ENCODE measurements at places on chromosomes 16 and 17. TPM values are rescaled to one million over a fixed set of nuclear protein-coding genes. Genes with fewer than 3 reads are reported as not detected.

DNA sequence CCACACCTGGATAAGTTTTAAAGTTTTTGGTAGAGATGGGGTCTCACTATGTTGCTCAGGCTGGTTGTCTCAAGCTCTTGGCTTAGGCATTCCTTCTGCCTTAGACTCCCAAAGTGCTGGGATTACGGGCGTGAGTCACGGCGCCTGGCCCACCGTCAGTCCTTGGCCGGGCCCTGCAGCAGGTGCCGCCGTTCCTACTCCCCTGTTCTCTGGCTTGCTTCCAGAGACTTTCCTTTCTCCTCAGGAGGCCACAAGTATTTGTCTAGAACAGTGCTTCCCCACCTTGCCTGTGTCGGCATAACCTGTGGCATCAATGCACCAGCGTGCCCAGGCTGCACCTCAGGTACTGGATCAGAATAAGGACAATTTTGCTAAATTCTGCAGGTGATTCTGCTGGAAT is 3.0 kb upstream of the MGAT5B start:
- no peak for DNase-seq

GRCh38 chr17:56972111-56972730 is 5.7 kb upstream of the SCPEP1 start:
- DNase-seq = no peak

FOXC2 gene
- total RNA-seq = 1.1 TPM

GRCh38 chr16:65546353-65546791 is 424.5 kb upstream of the CDH11 start:
- DNase-seq = no peak

DNA sequence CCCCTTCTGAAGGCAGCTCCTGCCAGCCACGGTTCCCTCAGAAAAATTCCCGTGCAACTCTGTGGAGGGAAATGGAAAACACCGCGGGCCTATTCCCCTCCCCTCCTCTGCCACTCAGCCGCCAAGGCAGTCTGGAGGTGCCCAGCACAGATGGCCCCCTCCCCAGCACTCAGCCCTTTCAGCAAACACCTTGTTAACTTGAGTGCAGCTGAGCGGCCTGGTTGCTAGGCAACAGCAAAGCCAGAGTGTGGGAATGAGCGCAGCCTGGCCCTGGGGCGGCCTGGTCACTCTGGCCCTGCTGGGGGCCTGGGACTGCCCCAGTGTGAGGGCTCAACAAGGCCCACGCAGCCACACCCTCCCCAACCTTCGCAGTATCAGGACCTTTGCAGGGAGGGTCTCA is 32.8 kb downstream of the CACNA1G start:
- peak; percentile 86 for DNase-seq

GRCh38 chr17:77222356-77222755 is 81.6 kb downstream of the SEC14L1 start:
- DNase-seq = no peak

- DNase-seq = peak; percentile 90
These were observed 1.1 kb upstream of the SLC43A2 start for GRCh38 chr17:1629504-1630310.

DNA sequence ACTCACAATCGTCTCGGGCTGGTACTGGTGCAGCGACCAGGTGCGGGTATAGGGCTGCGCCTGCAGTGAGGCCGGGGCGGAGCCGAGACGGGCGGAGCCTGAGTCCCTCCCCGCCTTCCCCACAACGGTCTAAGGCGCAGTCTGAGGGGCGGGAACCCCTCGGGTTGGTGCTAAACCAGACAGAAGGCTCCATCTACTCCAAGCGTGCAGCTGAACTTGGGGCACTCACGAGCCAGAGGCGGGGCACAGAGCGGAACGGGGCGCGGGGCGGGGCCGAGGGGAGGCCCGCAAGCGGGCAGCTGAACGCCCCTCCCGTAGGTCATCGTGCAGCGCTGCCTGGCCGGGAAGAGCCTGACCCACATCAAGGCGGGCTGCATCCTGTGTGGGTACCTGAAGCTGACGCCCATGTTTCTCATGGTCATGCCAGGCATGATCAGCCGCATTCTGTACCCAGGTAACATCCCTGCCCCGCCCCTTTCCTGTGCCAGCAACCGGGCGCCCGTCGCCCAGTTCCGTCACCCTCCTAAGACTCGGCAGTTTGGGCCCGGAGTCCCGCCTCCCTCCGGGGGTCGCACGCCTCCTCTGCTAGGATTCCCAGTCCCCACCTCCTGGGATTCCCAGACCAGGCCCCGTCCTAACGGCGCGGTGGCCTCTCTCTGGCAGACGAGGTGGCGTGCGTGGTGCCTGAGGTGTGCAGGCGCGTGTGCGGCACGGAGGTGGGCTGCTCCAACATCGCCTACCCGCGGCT is 5.0 kb downstream of the SLC5A2 start:
- DNase-seq = peak; percentile 91

CHTF8 gene
- 97.3 TPM for total RNA-seq

KRT33A gene
- total RNA-seq = not detected

SLC46A1 gene
- 17.0 TPM for total RNA-seq

DNA sequence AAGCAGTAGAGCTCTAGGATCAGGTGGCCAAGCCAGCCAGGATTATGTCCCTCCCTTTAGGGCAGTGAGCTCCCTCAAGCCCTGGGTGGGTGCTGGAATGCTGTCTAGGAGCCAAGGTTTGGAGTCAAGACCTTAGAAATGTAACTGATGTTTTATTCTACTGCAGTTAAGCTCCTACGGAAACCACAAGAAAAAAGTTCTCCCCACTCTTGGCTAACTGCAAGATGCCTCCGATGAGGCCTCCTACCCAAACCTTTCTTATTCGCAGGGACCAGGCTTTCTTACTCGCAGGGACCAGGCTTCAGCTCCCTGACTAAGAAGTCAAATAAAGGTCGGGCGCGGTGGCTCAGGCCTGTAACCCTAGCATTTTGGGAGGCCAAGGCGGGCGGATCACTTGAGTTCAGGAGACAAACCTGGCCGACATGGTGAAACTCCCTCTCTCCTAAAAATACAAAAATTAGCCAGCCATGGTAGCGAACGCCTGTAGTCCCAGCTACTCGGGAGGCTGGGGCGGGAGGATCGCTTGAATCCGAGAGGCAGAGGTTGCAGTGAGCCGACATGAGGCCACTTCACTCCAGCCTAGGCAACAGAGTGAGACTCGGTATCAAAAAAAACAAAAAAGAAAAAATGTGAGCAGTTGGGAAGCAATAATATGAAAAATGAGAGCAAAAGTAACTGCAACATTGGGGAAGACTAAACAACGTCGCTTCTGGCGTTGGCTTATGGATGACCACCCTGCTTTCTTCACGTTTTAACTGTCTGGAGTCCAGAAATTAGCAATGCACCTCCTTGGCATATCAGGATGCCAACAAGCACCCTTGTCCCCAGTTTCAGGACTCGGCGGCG is 31.7 kb upstream of the ARL4D start:
- no peak for DNase-seq

PNMT gene
- total RNA-seq = 4.3 TPM

VTN gene
- total RNA-seq = 1.3 TPM

- no peak for DNase-seq
These were observed 90.0 kb downstream of the CFDP1 start for GRCh38 chr16:75343286-75343685.

PRR15L gene
- 47.4 TPM for total RNA-seq

DNA sequence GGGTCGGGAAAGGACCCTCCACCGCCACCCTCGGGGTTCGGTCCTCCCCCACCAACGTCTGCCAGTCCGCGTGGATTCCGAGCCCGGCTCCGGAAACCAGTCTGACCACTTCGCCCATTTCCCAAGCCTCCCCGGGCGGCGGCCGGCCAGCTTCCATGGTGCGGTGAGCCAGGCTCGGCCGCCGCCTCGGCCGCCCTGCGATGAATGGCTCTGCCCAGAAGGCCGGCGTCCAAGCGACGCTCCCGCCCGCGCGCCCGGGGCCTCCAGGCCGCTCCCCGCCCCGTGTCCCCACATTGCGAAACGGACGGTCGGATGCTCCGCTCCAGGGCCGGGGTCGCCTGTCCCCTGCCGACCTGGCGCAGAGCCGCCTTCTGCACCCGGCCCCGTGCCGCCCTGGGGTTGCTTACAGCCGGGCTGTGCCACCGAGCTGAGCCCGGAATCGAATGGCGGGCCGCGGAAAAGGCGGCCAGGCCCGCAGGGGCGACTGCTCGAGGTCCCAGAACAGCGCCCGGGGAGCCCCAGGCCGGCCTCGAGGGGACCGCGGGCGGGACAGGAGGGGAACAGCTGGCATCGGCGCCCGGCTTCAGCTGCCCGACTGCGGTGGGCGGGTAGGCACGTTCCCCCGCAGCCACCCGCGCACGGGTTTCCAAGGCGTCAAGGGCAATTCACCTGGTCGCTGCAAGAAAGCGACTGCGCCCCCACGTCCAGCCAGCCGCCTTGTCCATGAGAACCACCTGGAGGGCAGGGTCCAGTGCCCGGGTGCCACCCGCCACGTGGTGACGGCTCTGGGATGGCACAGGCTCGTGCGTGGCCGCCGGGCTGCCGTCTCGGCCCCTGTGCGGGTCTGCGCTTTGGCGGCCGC is 18.3 kb upstream of the CBX8 start:
- peak; percentile 89 for DNase-seq

DNA sequence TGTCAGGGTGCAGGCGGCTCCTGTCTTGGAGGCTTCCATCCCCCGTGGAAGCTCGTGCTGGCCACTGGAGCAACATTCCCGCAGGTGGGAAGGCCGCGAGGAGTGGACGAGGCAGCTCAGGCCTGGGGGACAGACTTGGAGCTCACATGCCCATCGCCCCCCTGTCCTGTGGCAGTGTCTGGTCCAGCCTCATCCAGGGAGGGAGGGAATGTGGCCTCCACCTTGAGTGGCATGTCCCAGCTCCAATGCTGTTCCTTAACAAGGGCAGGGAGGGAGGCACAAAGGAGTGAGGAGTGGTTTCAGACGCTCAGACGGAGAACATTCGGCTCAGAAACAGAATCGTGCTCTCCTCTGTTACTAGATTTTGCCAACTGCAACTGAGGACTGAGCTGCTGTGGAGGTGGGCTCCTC is 159.4 kb upstream of the CHMP6 start:
- peak; percentile 32 for DNase-seq

DNA sequence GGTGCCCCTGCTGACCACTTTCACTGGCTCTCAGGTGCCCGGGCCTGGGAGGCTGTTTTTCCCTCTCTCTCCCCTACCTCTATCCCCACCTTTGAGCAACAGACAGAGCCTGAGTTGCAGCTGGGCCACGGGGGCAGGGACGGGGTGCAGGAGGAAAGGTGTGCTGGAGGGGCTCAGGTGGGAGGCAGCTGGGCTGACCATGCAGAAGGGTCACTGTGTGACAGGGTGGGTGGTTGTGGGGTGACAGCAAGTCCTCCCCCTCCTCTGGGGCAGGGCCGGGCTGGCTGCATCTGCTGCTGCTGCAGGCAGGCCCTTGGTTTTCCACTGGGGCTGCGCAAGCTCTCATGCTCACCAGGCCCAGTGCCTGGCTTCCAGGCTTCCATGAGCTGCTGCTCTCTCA is 6.6 kb downstream of the ZNF319 start:
- DNase-seq = peak; percentile 65

TAT gene
- not detected for total RNA-seq

DNA sequence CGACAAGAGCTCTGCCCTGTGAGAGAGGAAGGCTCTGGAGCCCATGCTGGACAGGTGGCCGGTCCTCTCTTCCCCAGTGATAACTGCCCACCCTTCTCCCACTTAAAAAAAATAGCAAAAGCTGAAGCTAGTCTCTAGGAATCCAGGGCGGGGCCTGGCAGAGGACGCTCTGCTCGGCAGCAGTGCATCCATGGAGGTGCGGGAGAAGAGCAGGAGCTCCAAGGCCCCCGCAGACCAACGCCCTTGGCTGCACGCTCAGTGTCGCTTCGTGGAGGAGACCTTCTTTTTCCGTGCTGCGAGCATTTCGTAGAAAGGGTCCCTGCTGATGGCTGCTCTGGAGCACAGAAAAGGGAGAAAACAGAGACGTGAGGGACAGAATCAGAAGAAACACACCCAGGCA is 98.6 kb upstream of the DNAH17 start:
- peak; percentile 51 for DNase-seq

GRCh38 chr17:35447499-35447898 is 1.1 kb downstream of the SLFN13 start:
- no peak for DNase-seq

DNA sequence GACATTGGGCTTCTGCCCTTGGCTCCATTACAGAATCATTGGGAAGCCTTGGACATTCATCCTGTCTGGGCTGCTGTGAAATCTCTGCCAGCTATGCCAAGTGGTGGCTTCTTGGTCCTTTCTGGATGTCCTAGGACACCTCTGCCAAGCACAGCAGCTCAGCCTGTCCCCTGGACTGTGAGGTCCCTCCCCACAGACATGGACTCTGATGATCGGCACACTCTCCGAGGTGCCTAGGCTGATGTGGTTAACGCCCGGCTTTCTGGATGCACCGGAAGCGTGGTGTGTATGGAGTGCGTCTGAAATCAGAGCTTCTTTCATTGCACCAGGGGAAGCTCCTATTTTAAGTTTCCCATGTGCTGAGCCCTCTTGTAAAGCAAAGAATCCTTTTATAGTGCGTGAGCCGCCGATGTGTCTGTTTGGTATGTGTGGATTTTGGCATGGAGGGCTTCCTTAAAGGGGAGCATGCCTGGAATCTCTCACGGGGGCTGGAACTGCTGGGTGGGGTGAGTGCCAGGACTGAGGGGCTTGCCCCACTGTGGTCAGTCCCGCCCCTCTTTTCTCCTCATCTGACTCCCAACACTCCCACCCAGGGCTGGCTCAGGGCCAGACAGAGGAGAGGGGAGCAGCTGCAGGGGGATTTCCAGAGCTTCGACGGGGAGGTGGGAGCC is 7.0 kb upstream of the ARHGAP23 start:
- DNase-seq = no peak

KRT39 gene
- 0.35 TPM for total RNA-seq

DNA sequence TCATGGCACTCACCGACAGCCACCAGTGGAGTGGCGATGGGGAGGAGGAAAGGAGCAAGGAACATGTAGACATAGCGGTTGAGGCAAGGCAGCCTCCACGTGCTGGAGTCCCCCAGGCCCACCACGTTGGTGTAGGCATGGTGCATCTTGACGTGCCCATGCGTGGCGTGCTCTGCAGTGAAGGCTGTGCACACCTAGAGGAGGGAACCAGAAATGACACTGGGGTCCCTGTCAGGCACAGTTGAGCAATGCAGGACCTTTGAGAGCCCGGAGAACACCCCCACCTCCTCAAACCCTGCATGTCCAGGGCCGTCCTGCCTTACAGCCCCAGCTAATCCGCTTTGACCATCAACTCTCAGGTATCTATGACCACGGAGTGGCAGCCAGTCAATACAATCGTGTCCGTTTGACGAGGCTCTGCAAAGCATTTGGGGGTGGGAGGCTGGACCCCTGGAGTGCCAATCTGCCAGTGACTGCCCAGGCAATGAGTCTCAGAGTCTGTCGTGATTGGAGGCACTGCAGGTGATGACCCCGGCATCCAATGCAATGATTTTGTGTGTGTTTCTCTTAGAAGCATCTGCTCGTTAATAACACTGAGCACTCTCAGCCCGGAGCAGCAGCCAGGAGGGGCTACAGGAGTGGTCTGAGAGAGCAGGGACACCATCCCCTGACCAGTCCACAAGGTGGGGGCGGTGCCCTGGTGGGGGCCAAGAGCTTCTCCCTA is 9.9 kb upstream of the FDXR start:
- DNase-seq = no peak
